ENCODE measurements at places on chromosomes 16 and 17. TPM values are rescaled to one million over a fixed set of nuclear protein-coding genes. Genes with fewer than 3 reads are reported as not detected.
A peak's percentile ranks its signal among the peaks of the same experiment; 100 is the strongest.

GRCh38 chr17:76480632-76481031, 13.2 kb downstream of the AANAT start:
- H3K4me3 ChIP-seq, result no peak overlapping the region
- H3K4me1 ChIP-seq, result no peaks in the 10 kb centered on the region
- no peaks in the 10 kb centered on the region for H3K27me3 ChIP-seq
- no peak for DNase-seq
- H3K27ac ChIP-seq, result no peak overlapping the region
- no peaks in the 10 kb centered on the region for H3K36me3 ChIP-seq

DNA sequence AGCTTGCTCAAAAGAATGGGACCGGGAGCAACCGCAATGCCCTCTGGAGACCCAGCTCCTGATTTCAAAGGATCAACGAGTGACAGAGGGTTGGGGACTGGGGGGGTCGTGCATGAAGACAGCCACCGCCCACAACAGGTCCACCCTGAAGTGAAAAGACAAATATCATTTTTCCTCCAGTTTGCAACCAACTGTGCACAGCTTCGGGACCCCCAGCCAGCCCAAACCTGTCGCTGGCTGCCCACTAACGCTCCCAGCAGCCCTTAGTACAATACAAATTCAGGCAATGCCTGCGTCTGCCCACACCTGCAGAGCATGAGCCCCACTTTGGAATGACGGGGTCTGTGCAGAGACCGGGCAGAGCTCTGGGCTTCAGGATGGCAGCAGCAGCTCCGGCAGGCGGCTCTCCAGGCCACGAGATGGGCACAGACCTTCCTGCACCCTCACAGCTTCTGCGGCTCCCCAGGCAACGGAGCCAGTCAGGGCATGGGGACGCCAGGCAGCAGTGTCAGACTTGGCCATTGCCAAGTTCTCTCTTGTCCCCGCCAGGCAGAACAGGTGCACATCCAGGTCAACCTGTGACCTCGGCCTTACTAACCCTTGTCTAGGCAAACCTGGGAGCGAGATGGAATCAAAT, 60.1 kb downstream of the TBC1D16 start:
- no peaks in the 10 kb centered on the region for H3K36me3 ChIP-seq
- no peaks in the 10 kb centered on the region for H3K4me1 ChIP-seq
- H3K27ac ChIP-seq, result no peak overlapping the region
- H3K27me3 ChIP-seq, result no peaks in the 10 kb centered on the region

Gene MAPK7
- total RNA-seq, result 23.3 TPM

- no peaks in the 10 kb centered on the region for H3K4me1 ChIP-seq
- no peaks in the 10 kb centered on the region for H3K27me3 ChIP-seq
- H3K4me3 ChIP-seq, result no peak overlapping the region
- DNase-seq, result peak; percentile 78
- no peak overlapping the region for H3K27ac ChIP-seq
- H3K36me3 ChIP-seq, result no peaks in the 10 kb centered on the region
Observed at GRCh38 chr16:10828851-10829366, 10.3 kb upstream of the TVP23A start.

GRCh38 chr17:34356194-34356593, at the start of gene CCL13:
TSS of gene CCL13 (plus strand) at chr17:34356480. CDS start at chr17:34356527, 47 bp downstream.
- H3K27ac ChIP-seq, result no peak within 1 kb of the TSS
- no peaks in the 10 kb centered on the region for H3K4me1 ChIP-seq
- H3K27me3 ChIP-seq, result no peaks in the 10 kb centered on the region
- DNase-seq, result no peak
- no peak within 1 kb of the TSS for H3K4me3 ChIP-seq

Gene CCL16
- not detected for total RNA-seq

DNA sequence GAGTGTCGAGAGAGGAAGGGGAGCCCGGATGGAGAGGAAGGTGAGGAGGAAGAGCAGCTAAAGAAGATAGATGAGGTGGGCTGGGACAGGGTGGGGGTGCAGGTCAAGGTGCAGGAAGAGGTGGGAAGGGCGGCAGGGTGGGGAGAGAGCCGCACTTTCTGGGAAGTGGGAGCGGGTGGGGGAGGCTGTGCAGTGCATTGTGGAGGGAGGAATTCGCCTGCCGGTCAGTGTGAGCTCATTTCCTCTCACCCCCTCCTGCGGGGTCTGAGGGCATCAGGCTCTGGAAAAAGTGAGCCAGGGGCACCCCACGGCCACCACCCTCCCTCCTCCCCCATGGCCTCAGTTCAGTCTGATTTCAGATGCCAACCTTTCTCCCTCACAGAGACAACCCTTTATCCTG, 2.5 kb upstream of the ARHGAP23 start:
- DNase-seq, result no peak
- peaks cover 7% of the 10 kb centered on the region for H3K27me3 ChIP-seq
- no peak overlapping the region for H3K27ac ChIP-seq
- H3K4me3 ChIP-seq, result no peak overlapping the region
- H3K36me3 ChIP-seq, result no peaks in the 10 kb centered on the region

GRCh38 chr17:17479209-17479608, 2.4 kb downstream of the MED9 start:
- peaks cover 14% of the 10 kb centered on the region for H3K36me3 ChIP-seq
- DNase-seq, result no peak
- peaks cover 10% of the 10 kb centered on the region for H3K4me1 ChIP-seq
- no peak overlapping the region for H3K4me3 ChIP-seq
- H3K27ac ChIP-seq, result no peak overlapping the region
- H3K27me3 ChIP-seq, result peaks cover 21% of the 10 kb centered on the region

Gene VPS4A
- 25.4 TPM for total RNA-seq

Gene GABARAPL2
- total RNA-seq, result 103 TPM
